ENCODE measurements at places on chromosomes 3 and 15.

GRCh38 chr3:107063351-107063750 lies 313.9 kb upstream of the CCDC54 start:
- peak; percentile 65 for DNase-seq

GRCh38 chr3:157142315-157142714 lies 17.6 kb downstream of the CCNL1 start:
- DNase-seq = no peak

- no peak for DNase-seq
Observed at GRCh38 chr3:170640737-170641171, 54.9 kb upstream of the SLC7A14 start.

DNA sequence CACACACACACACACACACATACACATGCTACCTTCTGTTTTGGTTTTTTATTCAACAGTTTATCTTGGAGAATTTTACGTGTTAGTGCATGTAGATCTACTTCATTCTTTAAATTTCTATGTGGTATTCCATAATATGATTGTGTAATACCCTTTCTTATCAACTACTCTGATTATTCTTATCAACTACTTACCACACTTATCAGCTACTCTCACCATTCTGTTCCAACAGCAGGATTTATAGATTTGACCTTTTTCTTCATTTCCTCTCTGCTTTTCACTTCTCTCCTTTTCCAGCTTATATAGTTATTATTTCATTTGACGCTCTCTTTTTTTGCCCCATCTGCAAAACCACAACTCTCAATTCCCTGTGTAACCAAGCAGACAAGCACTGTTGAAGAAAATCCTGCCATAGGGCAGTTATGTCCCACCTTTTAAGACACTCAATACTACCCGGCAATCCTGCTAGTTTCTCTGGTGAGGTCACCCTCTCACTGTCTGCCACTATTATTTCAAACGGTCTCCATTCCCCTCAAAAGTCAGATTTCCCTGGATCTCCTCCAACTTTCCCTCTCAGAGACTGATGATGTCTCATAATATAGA lies 56.9 kb upstream of the SATB1 start:
- DNase-seq = peak; percentile 33
